Small intestine (tissue), 16 donors: ENCODE measurements at places on chromosomes 1 and 21. TPM values are rescaled to one million over a fixed set of nuclear protein-coding genes. Genes with fewer than 3 reads are reported as not detected.

Gene VPS45
- 19.4 TPM for polyA plus RNA-seq

DNA sequence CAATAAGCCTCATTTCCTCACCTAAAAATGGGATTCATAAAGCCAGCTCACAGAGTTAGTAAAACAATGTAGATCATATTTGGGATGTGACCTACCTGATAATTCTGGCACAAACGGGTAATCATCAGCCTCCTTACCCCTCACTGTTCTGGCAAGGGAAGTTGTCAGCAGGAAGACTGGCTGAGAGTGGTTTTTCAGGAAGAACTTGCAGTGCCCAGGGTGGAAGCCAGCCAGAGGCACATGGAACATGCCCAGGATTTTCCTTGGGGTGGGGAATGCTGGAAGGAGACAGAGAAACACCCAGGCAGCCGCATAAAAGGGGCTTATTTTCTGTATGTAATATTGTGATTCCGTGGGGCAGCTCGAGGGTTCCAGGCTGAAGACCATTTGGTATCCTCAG is 7.7 kb upstream of the SLC5A9 start:
- H3K27me3 ChIP-seq = no peaks in the 10 kb centered on the region
- H3K4me3 ChIP-seq = no peak overlapping the region
- no peak overlapping the region for H3K27ac ChIP-seq
- H3K36me3 ChIP-seq = no peaks in the 10 kb centered on the region
- DNase-seq = no peak

- no peak for DNase-seq
- H3K4me3 ChIP-seq = no peak overlapping the region
- no peaks in the 10 kb centered on the region for H3K4me1 ChIP-seq
- no peak overlapping the region for H3K27ac ChIP-seq
Measured at GRCh38 chr1:181488866-181489265, 5.5 kb downstream of the CACNA1E start.

- DNase-seq = no peak
- no peak overlapping the region for H3K27ac ChIP-seq
- H3K4me3 ChIP-seq = no peak overlapping the region
Measured at GRCh38 chr1:231807541-231807940, 181.0 kb downstream of the DISC1 start.

Gene IQGAP3
- 0.89 TPM for polyA plus RNA-seq

Gene FCGR1A
- polyA plus RNA-seq = 0.59 TPM

Gene DCDC2B
- polyA plus RNA-seq = not detected

Gene CASQ2
- 5.9 TPM for polyA plus RNA-seq

DNA sequence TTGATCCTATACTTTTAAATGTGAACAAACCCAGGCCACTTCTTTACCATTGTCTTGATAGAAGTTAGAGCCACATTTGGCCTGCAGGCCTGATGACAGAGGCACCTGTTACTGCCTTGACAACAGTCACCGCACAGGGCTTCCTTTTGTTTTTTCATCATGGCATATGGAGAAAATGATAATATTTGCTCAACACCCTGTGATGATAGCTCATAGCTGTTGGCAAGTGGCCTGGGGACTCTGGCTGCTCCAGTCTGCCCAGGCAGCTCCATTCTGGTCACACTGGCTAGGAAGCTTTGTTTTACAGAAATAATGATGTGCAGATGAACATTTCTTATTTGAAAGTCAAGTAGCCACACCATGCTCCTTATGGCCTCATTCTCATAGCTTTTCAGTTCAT is 89.6 kb upstream of the GPR88 start:
- no peaks in the 10 kb centered on the region for H3K27me3 ChIP-seq
- DNase-seq = no peak
- peaks cover 6% of the 10 kb centered on the region for H3K4me1 ChIP-seq
- H3K36me3 ChIP-seq = no peaks in the 10 kb centered on the region
- H3K27ac ChIP-seq = no peak overlapping the region
- no peak overlapping the region for H3K4me3 ChIP-seq
